ENCODE measurements at places on chromosomes 13 and 19. TPM values are rescaled to one million over a fixed set of nuclear protein-coding genes. Genes with fewer than 3 reads are reported as not detected.

GRCh38 chr13:33380487-33381079 lies 95.0 kb upstream of the STARD13 start:
- no peak for DNase-seq

- no peak for DNase-seq
These were observed 1534.8 kb downstream of the SLITRK5 start for GRCh38 chr13:89205856-89206520.

SYDE1 gene
- 33.0 TPM for total RNA-seq

GADD45B gene
- total RNA-seq = 70.5 TPM

MBD3L3 gene
- not detected for total RNA-seq

TBCB gene
- total RNA-seq = 354 TPM

LIM2 gene
- total RNA-seq = not detected

Measured in Daoy (cell line).